ENCODE measurements at places on chromosomes 12 and 14.
A peak's percentile ranks its signal among the peaks of the same experiment; 100 is the strongest.

DNA sequence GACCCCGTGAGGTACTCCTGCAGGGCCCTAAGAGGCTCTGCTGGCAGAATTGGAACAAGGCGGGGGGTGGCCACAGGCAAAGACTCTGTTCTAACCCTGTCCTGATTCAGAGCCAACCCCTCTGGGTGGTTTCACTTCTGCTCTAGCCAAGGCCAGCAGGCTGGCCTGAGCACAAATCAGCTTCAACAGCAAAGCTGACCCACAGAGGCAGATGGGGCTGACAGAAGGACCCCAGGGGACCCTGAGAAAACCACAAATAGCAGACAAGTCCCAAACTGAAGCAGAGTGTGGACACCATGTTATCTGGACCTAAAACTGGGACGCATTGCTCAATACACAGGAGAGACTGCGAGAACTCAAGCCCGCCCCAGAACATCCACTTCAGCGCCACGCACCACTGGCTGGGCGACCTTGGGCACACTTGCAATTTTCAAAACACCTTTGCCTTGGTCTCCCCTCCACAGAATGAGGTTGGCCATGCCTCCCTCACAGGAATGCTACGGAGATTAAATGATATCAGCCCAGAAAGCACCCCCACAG is 76.4 kb upstream of the DICER1 start:
- DNase-seq = no peak

GRCh38 chr14:105287249-105288102 is 13.3 kb downstream of the BRF1 start:
- DNase-seq = no peak

DNA sequence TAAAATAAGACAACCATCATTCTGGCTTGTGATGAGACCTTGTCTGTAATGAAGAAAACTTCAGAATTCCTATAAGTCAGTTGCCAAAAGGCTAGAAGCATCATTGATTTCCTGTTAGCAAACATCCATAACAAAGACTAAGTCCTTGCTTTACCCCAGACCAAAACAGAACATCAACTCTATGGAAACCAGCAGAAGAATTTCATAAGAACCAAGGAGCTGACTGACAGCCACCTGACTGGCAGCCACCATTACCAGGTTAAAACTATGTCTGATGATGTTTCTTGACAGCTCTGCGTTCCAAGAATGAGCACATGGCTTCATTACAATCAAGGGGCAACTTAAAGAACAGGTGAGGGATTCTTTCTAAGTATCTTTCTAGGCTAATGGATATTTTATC is 29.3 kb downstream of the HECTD4 start:
- no peak for DNase-seq

GRCh38 chr12:47882781-47883546 is 21.8 kb downstream of the VDR start:
- peak; percentile 27 for DNase-seq

GRCh38 chr14:100818221-100818699 is 7.7 kb upstream of the MEG3 start:
- no peak for DNase-seq

GRCh38 chr12:26054383-26054782 is 70.5 kb downstream of the BHLHE41 start:
- DNase-seq = no peak

DNA sequence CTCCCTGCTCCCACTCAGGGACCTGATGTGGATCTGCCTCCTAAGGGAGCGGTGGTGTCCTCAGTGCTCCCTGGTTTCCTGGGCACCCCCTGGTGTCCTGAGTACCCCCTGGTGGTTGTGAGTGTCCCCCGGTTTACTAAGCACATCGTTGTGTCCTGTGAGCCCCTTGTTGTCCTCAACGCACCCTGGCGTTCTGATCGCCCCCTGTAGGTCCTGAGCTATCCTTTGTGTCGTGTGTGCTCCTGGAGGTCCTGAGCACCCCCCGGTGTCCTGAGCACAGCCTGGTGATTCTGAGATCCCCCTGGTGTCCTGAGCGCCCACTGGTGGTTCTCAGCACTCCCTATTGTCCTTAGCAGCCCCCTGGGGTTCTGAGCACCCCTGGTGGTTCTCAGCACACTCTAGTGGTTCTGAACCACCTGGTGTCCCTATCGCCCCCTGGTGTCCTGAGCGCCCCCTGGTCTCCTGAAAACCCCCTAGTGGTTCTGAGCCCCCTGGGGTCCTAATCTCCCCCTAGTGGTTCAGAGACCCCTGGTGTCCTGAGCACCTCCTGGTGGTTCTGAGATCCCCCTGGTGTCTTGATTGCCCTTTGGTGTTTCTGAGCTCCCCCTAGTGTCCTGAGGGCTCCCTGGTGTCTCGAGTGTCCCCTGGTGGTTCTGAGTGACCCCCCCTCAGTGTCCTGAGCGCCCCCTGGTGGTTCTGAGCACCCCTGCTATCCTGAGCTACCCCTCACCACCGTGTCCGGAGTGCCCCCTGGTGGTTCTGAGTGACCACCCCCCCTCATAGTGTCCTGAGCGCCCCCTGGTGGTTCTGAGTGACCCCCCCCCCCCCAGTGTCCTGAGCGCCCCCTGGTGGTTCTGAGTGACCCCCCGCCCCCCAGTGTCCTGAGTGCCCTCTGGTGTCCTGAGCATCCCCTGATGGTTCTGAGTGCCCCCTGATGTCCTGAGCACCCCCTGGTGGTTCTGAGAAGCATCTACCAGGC is 615.1 kb downstream of the TMEM121 start:
- DNase-seq = no peak

- no peak for DNase-seq
These were observed 38.5 kb downstream of the CCER1 start for GRCh38 chr12:90916516-90916915.

DNA sequence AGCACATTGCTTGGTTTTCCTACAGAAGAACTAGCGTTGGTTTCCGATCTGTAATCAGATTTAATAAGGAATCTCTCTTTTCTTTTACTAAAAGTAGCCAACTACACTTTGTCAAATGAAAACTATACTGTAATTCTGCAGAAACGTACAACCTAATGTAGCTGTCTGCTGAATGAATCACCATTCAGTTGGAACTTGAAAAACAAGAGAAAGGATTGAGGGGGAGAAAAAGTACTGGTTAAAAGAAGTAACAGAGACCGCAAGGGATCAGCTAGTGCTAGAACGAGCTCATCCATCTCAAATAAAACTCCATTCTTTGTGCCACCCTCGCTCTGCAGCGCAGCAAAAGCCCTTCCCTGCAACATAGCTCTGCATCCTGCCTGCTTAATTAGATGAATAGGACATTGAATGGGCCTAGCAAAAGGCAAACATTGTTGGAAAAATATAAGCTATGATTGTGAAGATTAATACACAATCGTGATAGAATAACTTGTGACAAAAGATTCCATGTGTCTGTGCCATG is 2.6 kb downstream of the GARIN2 start:
- DNase-seq = no peak

- peak; percentile 51 for DNase-seq
These were observed 19.3 kb upstream of the PCNX1 start for GRCh38 chr14:70887737-70888499.

DNA sequence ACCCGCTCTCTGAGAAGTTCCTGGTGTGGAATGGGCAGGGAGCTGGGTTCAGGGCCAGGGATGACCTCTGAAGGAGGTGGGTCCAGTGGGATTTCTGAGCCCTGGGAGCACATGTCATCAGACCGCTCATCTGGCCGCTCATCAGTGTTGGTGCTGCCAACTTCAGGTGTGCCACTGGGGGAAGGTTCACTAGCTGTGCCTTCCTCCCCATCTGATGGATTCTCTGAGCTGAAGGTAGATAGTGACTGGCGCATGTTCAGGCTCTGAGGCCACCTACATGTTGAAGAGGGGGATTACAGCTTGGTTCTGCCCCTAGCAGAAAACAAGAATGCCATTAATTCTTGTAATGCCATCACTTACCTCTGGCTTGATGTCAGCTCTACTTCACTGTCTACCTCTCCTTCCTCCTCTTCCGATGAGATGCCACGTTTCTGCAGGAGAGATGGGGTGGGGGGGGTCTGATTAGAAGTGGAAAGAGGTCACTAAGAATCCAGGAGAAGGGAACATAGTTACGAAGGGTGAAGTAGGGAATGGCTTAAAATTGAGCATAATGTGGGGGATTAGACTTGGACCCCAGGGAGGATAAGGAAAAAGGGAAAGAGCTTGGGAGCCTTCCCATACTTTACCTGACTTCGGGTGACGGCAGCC is 17.2 kb downstream of the MAP3K12 start:
- DNase-seq = no peak

DNA sequence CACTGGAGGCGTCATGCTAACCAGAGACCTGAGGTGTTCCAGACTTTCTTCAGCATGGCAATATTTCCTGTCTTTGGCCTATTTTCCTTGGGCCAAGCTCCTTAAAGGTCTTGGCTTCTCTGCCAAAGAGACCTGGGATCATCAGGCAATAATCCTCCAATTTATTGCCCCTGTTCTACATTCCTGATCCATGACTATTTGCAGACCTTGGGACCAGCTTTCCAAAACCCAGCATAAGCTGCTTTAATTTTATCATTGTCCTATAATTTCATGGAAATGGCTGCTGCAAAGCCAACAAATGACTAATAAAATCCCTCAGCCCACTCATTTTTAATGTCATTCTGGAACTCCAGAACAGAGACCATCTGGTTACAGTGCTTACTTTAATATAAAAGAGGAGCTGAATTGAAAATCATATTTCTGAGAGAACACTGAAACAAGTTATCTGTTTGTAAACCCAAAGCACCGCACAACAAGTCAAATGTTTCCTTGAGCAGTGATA is 166.9 kb upstream of the BTG1 start:
- DNase-seq = no peak

GRCh38 chr12:104054681-104055346 is 4.8 kb upstream of the GLT8D2 start:
- no peak for DNase-seq

GRCh38 chr12:28622406-28622805 is 432.1 kb downstream of the CCDC91 start:
- DNase-seq = peak; percentile 75

DNA sequence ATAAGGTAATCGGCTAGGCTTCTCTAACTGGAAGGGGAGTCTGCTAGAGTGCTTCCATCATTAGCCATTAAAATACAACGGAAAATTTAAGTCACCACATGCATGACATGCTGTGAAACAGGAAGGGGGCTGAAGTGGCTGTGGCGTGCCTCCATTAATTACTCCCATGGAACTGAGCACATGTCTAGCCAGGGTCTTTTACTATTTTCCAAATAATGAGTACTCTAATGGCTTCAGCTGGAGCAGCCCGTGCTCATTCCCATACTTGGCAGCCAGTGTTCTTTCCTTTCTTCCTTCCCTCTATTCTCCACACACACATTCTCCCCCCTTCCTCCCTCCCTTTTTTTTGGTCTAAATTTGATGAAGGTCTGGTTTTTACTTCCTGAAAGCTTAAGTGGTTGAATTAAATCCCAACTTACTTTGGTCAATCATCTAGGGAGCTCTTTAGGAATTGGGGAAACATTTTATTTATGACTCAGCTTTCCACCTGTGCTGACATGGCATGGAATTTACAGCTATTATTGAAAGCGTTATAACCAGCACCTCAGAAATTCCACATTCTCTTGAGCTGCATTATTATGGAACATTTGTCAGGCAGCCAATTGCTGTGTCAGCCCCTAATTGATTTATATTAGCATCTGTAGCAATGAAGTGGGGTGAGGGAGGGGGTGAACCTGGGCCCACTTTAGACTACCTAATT is 72.3 kb downstream of the LRIG3 start:
- DNase-seq = no peak

- no peak for DNase-seq
These were observed 6.4 kb downstream of the SLC15A4 start for GRCh38 chr12:128817111-128818015.

DNA sequence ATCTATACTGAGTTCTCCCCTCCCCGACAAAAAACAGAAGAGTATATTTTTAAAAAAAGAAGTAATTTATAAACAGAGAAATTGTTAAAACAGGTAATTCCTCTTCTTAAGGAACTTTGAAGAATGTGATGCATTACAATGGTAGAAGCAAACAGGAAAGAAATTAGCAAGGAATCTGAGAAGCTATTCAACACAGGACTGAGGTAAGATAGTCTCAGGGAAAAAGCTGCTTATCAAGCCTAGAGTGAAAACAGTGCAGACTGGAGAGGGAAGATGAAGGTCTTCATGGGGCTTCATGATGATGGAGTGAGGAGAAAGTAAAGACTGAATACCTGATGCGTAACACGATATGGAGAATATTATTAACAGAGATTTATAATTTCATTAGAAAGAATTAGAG is 880.0 kb downstream of the SLC16A7 start:
- no peak for DNase-seq

- no peak for DNase-seq
These were observed 209.8 kb downstream of the PELI2 start for GRCh38 chr14:56328021-56328420.

DNA sequence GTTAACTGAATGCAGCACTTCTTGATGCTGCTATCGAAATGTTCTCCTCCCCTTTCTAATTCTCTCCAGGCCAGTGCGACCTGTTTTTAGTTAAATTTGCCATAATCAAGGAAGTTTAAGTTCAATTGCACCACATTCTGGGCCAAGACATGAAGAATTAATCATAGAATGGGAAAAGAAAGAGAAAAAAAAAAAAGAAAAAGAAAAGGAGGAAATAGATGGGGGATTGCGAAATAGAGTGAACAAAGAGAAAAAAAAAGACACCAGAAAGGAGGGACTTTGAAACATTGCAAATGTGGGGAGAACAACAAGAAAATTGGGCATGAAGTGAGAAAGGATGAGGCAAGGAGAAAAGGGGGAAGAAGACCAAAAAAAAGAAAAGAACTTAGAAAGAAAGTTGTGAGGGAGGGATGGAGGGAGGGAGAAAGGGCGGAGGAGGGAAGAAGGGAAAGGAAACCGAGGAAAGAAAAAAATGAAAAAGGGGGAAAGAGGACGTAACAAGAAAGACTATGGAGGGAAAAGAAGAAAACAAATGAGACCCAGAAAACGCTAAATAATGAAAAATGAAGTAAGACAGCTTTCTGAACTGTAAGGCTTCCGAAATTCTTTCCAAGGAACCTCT is 32.8 kb upstream of the TBX5 start:
- DNase-seq = no peak

DNA sequence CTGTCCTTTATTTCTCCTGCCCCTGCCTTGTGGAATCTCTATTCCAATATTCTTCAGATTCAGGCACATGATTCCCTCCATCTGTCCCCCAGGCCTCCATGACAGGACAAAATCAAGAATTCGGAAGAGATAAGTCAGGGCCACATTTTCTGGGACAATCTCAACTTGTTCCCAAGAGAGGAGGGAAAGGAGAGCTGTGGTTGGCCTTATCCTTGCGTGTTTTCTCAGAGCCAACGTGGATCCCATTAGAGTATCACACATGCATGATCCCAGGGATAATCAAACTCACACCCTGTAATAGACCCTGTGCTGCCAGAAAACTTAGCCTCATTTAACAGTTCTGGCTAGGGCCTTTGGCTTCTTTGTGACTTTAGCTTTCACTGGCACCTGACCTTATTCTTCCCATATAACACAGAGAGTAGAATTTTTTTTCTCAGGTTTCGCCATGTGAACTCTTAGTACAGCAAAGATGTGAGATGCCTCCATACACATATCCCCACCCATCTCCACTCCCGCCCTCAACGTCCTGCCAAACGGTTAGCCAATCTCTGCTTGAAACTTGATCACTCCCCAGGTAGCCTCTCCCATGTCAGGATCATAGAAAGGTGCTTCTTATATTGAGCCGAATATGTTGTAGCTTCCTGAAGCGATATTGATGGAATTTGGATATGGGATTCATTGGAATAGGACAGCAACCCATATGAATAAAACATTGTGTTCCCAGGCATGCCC is 6.7 kb upstream of the KRT1 start:
- DNase-seq = no peak
